ENCODE measurements at places on chromosomes 16 and 17.

DNA sequence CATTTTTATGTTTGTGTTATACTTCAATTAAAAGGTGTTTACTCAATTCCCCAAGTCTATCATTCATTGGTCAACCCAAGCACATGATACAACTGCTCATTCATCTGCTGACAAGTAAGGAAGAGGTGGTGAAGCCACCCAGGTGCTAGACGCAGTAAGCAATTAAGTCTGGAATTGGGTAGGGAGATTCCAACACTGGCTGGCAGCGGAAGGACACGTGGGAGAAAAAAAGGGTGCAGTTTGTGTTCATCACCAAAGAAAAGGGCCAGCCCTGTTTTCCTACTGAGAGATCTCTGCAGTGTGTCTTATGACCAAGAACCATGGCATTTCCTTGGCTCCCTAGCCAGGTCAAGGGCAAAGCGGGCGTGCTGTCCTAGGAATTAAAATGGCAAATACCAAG is 11.8 kb upstream of the ZNF23 start:
- no peak for DNase-seq

GRCh38 chr17:50558941-50559614 is 1.4 kb upstream of the CACNA1G start:
- no peak for DNase-seq

GRCh38 chr17:58156839-58157803 is 8.9 kb downstream of the OR4D1 start:
- DNase-seq, result peak; percentile 80

DNA sequence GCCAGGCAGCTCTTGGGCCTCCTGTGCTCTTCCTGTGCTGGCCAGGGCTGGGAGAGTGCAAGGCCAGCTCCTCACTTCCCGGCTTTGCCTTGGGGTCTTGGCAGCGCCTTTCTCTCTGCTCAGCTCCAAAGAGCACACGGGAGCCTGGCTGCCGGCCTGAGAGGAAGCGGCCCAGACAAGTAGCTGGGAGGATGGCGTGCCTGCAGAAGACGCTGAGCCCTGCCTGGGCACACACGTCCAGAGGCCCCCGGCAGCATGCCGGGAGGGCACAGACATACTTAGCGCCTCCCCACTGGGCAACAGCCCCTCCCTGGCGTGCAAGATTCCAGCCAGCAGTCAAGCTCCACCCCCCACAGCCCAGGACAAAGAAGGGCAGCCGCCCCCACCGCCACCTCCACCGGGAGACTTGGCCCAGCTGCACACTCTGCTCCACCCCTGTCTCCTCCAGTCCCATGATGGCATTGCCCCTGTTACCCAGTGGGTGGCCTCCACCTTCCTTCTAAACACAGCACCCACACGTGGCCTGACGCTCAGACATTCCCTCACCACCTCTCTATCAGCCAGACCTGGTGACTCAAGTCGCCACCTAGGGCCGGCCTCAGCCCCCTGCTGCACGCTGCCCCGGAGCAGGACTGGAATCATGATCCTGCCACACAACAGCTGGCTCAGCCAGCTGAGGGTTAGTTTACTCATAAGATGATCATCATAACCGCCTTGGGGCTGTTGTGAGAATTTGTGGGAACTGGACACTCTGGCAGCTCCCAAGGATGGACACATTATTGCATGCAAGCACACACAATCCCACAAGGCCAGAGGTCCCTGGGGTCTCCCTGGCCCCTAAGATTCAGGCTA is 12.4 kb downstream of the SGCA start:
- DNase-seq, result peak; percentile 57

DNA sequence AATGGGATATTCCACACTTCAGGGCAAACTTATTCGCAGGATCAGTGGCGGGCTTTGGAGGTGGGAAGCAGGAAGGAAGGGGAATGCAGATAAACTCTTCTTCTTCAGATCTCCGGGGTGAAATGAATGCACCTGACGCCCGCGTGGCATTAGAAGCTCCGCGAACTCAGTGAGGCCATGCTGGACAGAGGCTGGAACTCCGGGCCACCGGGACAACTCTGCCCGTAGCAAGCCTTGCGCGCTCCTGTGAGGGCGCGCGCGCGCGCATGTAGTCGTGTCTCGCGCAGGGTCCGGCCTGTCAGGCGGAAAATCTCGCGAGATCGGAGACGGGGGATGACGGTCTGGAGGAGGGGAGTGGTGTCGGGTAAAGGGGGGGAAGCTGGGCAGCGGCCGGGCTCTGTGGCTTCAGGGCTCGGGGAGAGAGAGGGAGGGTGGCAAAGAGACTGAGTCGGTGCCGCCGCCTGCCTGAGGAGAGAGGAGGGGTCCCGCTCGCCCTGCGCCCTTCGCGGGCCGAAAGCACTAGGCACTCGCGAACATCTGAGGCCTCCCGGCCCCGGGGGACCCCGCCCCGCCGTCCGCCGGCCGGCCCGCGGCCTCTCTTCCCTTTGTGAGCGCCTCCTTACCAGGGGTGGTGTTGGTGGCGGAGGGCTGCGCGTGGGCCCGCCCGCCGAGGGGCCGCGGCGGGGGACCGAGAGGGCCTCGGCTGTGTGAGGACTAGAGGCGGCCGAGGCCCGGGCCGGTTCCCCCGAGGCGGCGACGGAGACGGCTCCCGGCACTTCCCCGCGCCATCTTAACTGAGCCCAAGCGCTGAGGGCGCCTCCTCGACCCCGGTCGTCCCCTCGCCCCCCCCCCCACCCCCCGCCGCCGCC is at the start of gene TAOK1:
Gene TAOK1, plus strand, starts transcription at position 382 of the 869 bp plus-strand sequence. CDS start 61,186 bp downstream, outside the sequence.
- peak; percentile 96 for DNase-seq

DNA sequence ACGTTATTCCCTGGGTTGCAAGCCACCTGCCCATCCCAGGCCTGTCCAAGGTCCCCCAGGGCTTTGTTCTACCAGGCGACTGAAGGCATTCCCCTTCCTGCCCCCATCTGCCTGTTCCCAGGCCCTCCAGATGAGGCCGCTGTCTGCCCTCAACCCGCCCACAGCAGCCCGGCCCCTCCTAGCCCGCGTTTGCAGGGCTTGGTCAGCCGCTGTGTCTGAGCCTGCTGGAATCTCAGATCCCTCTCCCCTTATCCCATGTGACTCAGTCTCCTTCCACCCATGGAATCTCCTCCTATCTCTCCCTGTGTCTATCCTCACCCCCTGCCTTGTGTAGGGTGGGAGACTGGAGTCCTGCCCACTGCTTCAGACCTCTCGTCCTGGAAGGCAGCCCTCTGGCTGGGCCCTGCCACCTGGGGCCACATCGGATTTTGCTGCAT is 186.0 kb upstream of the TNRC6C start:
- no peak for DNase-seq

DNA sequence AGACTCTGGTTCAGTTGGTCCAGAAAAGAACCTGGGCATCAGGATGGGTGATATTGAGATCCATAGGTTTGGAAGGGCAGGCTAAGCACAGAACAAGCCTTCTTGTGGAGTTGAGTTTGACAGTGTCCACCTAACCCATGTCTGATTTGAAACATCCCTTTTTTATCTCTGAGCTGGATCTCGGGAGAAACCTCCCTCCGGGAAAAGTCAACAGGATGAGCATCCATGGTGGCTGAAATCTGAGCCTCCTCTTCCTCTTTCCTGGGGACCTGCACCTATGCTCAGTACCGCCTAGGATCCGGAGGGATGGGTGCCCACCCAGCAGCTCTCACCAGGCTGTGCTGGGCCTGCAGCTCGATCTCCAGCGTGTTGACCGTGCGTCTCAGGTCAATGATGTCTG is 3.4 kb downstream of the KRT32 start:
- DNase-seq, result no peak

DNA sequence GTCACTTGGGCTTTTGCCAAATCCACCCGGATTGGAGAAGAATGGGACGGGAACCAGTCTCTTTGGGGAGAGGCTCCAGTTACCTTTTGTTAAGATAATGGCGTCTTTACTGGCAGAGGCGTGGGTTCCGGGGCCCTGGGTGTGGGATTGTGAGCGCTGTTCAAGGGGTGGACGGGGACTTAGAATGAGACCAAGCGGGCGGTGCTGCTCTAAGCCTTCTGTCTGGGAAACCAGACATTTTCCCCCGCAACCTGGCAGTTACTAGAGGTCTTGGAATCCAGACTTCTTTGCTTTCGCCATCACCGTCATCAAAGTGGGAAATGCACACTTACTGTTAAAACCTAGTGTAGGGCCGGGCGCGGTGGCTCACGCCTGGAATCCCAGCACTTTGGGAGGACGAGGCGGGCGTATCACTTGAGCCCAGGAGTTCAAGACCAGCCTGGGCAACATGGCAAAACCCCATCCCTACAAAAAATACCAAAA is 706 bp downstream of the TEN1 start:
- no peak for DNase-seq

DNA sequence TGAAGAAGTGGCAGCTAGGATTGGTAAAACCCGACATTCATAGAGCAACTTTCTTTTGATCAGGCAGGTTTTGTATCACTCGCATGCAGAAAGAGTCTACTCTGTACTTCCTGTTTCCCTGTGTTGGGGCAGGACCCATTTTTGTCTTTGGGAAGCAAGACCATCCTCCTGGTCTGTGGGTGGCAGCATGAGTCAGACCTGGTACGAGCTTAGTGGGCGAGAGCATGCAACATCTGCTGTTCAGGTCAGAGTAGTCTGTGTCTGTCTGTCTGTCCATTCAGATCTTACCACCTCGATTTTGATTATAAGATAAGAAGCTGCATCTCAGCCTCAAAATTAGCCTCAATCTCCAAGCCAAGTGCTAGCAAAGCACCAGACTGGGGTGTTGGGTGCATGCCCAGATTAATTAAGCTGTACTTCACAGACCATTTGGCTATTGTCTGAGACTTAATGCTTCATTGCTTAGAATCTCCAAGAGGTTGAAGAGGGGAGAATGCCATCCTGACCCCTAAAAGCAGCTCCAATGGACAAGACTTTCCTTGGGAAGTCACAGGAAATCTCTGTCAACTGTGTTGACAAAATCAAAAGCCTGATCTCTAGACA is 110.9 kb downstream of the XYLT1 start:
- no peak for DNase-seq

DNA sequence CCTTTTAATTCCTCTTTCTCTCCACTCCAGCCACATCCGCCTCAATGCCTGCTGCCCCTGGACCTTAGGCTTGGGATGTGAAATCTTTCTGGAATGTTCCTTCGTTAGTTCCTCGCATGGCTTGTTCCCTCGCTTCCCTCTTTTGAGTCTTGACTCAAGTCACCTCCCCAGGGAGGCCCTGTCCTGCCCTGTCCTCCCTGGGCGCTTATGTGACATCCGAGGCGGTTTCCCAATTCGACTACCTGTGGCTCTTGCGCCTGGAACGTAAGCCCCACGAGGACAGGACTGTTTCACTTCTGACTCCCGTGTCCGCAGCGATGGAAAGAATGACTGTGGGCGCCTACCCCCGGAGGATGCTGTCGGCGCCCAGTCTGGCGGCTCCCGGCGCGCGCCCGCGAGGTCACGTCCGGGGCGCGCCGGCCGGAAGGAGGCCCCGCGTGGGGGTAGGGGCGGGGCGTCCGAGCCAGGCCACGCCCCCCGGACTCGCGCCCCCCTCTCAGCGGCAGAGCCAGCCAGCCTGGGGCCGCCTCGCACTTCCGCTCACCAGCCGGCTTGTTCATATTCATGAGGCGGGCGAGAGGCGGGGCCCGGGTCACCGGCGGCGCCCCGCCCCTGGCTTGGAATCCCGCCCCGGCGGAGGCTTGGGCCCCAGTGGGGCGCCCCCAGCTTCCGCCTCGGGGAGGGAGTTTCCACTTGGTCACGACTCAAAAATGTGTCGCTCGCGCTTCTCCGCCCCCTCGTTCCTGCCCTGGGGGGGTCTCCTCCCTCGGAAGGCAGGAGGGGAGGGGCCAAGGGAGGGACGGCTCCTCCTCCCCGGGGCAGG is 8.4 kb upstream of the GLIS2 start:
- peak; percentile 79 for DNase-seq

DNA sequence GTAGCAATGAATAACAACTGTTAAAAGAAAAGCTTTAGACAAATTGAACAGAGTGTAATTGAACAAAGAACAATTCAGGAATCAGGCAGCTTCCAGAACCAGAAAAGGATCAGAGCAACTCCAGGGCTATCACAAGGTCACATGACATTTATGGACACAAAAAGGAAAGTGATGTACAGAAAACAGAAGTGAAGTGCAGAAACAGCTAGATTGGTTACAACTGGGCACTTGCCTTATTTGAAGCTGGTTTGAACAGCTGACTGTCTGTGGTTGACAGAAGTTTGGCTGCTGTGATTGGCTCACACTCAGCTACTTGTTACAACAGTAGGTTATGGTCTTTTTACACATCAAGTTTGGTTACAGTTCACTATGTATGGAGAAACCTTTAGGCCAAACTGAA is 14.8 kb downstream of the EFCAB5 start:
- DNase-seq, result no peak

- no peak for DNase-seq
Measured at GRCh38 chr17:79978548-79978855, 57.2 kb downstream of the TBC1D16 start.

GRCh38 chr17:50055055-50055425 is 870 bp upstream of the ITGA3 start:
- peak; percentile 81 for DNase-seq

DNA sequence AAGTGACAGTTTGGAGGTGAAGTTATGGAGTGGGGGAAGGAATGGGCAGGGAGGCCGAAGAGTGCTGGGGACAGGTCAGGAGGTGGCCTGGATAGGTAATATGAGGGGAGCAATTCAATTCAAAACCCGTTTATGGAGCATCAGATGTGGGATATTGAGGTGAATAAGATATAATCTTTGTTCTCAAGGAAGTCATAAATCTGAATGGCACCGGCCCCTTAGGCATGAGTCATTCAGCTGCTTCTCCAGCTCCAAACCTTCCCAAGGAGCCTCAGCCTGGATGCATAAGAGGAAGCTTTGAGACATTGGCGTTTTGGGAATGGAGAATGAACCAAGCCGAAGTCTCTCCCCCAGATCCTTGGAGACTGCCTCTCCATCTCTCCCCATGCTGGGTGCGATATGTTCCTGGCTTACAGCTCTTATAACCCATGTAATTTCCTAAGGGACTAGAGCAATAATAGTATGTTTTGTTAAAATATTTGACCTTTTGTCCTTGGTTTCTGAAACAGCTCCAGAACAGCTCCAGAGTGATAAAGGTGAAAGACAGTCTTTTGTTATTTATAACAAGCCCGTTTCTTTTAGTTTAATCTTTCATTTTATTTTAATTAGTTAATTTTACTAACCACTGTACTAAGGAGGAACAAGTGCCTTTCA is 1.7 kb downstream of the TUBG2 start:
- no peak for DNase-seq

DNA sequence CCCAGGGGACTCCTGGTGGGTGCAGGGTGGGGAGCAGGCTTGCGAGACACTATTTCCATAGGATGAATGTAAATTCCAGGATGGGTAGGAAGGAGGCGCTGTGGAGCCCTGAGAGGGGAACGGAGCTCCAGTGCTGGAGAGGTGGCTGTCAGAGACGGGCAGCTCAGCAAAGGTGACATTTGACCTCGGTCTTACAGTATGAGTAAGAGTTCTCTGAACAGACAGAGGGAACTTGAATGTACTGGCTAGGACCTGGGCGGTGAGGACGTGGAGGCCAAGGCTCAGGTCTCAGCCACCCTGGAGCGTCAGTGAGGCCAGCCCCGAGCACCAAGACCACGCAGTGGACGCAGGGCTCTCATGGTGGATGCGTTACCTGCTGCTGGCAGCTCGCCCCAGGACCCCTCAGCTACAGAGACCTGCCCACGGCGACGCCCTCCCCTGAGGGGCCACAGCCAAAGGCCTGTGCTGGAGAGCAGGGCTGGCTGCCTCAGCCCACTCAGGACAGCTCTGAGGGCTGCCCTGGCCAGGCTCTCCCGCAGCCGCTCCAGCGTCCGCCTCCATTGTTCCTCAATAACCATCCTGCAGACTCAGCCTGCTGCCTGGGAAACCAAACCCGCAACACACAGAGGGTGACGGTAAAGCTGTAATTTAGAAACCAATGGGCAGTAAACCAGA is 65.9 kb upstream of the TNRC6C start:
- DNase-seq, result no peak

GRCh38 chr17:57604771-57605674 is 140.1 kb downstream of the CCDC182 start:
- peak; percentile 96 for DNase-seq
